Stimulated activated CD4-positive, alpha-beta T cell treated with anti-CD3 and anti-CD28 coated beads, Interleukin-4, amount 100 ng/mL, for 24 hours (primary cell): ENCODE measurements at places on chromosomes 13 and 19.

- DNase-seq, result peak; percentile 39
Observed at GRCh38 chr19:51417107-51417809, at the start of gene SIGLEC10. TSS of gene SIGLEC10 (minus strand) at chr19:51417642. CDS start at chr19:51417581, 61 bp downstream.

DNA sequence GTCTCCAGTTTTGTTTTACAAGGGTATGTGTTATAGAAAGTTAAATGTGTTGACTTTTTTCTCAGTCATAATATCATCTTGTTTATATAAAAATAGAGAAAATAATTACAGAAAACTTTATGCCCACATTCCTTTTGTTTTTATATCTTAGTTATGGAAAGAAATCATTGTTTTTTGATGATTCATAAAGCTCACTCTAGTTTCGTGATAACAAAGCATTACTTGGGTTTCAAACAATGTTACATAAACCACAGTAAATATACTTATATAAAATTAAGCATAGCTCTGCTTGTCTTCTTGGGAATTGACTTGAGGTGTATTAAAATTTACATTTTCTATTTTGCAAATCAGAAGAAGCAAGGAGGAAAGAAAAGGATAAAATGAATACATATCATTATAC lies 111.8 kb downstream of the SGCG start:
- DNase-seq, result no peak

GRCh38 chr13:65990684-65991083 lies 1239.5 kb downstream of the PCDH9 start:
- no peak for DNase-seq

DNA sequence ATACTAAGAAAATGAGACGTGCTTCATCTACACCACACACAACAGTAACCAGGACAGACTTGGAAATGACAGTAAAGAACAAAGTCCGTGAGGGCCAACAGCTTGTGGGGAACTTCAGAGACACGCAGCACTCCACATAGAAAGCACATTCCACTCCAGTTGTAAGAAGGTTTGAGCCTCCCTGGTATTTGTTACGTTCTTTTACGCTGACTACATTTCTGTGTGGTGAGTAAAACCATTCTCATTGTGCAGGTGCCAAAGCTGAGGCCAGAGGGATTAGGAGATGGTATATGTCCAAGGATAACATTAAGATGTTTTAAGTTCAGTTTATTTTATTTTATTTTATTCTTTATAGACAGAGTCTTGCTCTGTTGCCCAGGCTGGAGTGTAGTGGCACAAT lies 1189.9 kb downstream of the UQCRFS1 start:
- DNase-seq, result no peak

DNA sequence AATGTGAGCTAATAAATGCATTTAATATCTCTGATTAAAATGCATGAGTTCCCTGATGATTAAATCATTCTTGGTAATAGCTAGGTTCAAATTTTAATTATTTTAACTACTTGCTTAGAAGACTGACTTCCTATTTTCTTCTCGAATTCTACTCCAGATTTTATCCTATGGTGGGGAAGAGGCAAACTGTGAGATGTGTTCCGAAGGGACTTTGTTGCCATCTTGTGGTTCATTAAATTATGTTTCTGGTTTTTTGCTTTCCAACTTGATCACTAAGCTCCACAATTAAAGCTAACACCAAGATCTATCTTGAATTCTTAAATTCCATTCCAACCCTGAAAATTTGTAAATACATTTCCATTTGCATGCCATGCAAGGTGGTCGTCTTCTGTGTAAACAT lies 538.4 kb upstream of the PCDH20 start:
- DNase-seq, result no peak

DNA sequence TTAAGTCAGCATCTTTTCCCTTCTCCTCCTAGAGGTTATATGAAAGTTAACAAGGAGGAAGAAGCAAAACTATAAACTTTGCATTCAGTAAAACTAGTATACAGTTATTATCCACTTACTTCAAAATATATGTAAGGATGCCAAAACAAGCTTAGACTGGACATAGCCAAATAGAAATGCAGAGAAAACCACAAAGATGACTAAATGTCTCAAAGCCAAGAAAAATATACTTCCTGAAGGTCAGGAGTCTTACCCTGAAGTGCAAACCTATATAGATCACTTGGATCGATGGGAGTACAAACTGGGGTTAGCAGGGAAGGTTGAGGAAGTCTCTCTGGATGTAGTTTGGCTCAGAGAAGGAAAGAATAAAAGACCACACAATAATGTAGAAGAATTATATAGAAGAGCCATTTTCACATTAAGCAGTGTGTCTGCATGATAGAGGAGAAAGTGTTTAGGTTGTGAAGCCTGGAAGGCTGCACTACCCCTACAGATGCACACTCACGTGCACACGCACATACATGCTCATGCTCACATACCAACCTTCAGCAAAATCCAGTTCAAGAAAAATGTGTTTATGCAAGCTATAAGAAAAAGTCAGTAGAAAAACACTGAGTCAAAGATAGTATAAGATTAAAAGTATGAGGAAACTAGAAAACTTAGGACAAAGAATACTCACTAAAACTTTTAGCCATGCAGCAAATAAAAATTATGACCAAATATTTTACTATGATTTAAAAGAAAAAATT lies 112.1 kb upstream of the RXFP2 start:
- no peak for DNase-seq

DNA sequence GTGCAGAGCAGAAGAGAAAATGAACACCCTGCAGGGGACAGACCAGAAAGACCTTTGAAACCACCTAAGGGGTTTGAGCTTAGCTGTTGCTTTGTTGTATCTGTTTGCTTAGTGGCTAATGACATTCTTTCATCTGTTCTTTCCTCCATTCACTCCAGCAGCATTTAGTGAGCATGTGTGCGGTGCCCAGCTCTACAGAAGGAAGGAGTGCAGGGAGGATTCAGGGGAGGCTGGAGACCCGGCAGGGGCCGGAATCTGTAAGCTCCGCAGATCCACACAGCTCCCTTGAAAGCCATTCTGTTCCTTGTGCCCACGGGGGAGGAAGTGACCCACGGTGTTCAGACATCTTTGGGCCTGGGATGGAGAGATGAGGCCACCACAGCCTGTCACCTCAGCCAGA lies 27.5 kb downstream of the UQCRFS1 start:
- DNase-seq, result no peak

DNA sequence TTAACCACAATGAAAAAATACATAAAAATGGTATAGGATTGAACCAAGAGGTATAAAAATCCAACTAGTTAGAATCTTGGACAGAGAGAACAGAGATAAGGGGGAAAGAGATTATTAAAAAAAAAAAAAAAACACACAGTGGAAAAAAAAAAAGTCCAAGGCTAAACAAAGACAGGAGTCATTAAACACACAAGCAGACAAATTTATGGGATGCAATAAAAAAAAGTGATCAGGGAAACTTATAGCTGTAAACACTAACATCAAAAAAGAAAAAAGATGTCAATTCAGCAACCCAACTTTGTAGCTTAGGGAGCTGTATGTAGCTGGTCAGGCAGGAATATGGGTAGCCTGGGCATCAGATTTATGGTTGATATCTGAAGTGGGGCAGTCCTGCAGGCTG lies 129.0 kb downstream of the DNAJC3 start:
- no peak for DNase-seq

DNA sequence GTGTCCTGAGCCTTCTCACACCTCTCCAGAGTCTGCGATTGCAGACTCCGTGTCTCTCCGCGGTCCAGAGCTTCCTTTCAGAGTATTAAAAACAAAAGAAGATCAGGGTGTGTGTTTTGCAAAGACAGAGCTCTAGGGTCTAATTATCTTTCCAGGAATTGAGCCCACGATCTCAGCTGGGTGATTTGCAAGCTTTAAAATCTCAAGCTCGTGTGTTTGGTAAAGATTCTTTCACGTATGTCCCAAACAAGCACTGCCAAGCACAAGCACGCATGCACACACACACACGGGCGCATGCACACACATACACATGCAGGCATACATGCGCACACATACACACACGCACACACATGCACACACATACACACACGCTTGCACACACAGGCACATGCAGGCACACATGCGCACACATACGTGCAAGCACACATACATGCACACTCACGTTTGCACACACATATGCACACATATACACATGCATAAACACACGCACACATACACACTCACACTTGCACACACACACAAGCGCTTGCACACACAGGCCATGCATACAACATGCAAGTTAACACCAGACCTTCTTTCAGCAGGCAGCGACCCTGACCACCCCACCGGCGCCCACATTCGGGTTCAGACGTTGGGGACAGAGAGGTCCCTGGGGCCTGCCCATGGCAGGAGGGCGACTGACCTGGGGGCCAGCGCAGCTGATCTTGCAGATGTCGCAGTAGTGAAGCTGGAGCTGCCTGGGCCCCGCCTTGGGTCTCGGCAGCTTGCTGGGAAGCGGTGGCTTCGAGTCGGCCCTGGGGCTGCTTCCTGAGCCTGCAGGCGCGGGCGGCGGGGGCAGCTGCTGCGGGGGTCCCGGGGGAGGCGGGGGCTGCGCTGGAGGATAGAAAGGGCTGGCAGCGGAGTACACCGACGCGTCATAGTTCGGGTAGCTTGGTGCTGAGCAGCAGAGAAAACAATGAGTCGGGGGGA lies 37.9 kb downstream of the ZFR2 start:
- no peak for DNase-seq

DNA sequence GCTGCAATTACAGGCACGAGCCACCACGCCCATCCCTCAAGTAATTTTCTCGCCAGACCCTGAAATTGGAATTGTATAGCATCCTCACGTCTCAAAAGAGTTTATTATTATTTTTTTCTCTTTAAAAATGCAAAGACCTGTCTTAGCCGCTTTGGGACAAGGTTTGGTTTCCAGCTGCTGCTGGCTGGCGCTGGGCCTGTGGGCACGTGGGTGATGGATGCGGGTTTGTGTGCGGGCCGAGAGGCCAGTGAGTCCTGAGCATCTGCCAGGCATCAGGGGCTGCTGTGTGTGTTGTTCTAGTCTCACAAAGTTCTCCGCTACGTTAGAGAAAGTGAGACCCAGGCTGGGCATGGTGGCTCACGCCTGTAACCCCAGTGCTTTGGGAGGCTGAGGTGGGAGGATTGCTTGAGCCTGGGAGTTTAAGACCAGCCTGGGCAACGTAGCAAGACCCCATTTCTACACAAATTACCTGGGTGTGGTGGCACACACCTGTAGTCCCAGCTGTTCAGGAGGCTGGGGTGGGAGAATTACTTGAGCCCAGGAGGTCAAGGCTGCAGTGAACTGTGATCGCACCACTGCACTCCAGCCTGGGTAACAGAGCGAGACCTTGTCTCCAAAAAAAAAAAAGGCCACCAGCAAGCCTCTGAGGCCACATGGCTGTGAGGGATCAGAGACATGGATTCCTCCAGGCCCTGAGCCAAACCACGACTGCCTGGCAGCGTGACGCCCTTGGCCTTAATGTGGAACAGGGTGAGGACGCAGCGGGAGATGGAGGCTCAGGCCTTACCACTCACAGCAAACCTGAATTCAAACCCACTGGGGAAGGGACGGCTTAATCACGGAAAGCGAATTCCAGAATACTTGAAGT lies 4.7 kb upstream of the TMPRSS9 start:
- no peak for DNase-seq

DNA sequence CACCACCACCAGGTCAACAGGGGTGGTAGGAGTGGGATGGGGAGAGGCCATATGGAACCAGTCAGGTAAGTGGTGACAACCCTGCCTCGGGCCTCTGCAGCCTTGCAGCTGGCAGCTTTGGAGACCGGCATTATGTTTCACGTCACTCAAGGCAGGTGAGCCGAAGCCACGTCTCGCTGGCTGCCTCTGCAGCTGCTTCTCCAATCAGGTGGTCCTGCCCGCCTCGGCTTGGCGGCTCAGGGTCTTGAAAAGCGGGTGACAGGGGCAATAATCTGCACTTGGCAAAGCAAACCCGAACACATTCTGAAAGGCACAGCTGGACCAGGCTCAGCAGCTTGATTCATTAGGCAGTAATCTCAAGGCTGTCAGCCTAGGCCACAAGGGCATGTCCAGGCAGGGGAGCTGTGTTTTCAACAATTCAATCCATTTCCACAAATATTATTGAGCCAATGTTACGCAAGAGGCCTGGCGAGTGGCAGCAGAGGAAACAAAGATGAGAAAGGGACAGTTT lies 77.4 kb upstream of the PCDH8 start:
- DNase-seq, result no peak

DNA sequence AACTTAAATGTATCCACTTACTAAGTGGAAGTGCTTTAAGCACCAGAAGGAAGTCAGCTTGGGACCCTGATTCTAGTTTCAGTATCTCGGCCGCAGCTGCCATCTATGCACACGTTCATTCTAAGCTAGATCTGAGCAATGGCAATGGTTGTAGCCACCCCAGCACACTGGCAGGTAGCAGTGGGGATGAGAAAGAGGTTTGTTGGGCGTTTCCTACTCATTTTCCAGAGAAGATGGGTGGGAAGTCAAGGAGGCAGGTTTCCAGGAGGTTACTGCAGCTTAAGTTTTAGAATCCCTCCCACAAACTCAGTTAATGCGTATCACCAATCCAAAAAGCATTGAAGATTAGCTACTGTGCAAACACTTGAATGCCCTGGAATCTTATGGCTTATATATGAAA lies 114.2 kb upstream of the TSC22D1 start:
- DNase-seq, result no peak

GRCh38 chr19:18388100-18388959 lies 2.4 kb downstream of the GDF15 start:
- DNase-seq, result peak; percentile 78

- no peak for DNase-seq
Observed at GRCh38 chr19:47351548-47351947, 2.4 kb downstream of the DHX34 start.

DNA sequence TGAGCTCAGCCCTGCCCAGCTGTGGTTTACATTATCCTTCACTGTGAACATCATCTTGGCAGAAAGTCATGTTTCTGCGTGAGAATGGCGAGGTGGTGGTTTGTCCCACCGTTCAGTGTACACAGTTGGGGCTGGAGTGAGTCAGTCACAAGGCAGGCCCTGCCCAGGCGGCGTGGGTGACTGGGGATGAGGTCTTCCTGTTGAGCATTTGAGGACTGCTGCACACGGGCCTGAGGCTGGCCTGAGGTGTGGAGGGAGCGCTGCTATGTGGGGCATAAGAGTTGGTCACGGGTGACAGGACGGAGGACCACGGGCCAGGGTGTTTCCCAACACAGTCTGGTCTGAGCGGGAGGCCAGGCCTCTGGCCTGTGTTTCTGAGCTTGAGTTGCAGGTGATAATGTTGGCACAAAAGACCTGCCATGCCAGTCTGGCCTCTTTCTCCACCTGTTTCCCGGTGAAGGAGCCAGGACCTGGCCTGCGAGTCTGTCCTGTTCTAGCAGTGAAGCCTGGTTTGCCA lies 13.4 kb upstream of the C19orf33 start:
- DNase-seq, result no peak

DNA sequence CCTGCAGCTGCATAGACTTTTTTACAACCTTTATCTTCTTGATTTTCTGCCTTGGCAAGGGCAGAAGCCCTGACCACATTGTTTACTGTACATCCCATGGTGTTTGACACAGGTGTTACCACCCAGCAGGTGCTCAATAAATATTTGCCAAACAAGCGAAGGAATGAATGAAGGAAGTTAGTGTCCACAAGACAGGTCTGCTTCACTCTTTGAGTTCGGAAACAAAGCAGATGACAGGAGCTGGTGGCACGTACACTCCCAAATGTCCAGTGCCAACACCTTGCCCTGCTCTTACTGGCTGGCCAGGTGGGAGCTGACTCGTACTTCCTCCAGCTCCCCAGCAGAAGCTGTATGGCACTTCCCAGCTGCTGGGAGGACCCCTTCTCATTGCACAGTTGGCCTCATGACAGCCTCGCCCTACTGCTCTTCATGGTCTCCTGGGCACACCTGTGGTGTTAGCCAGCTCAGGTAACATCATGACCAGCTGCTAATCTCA lies 22.0 kb upstream of the MUC16 start:
- DNase-seq, result no peak
